ENCODE measurements at places on chromosomes 2 and 18. TPM values are rescaled to one million over a fixed set of nuclear protein-coding genes. Genes with fewer than 3 reads are reported as not detected.

Gene CKAP2L
- total RNA-seq = 0.48 TPM

Gene CXCR1
- not detected for total RNA-seq

Gene STARD6
- total RNA-seq = not detected

Gene APOB
- total RNA-seq = not detected

Gene SLC25A12
- total RNA-seq = 14.1 TPM

Gene FLACC1
- not detected for total RNA-seq

Gene COL4A4
- 1.9 TPM for total RNA-seq

Gene VAMP8
- 42.2 TPM for total RNA-seq

Data from tracheal epithelial cell (primary cell).